ENCODE measurements at places on chromosomes 3 and 15.

- no peak for DNase-seq
Measured at GRCh38 chr3:2961576-2961975, 148.6 kb downstream of the IL5RA start.

DNA sequence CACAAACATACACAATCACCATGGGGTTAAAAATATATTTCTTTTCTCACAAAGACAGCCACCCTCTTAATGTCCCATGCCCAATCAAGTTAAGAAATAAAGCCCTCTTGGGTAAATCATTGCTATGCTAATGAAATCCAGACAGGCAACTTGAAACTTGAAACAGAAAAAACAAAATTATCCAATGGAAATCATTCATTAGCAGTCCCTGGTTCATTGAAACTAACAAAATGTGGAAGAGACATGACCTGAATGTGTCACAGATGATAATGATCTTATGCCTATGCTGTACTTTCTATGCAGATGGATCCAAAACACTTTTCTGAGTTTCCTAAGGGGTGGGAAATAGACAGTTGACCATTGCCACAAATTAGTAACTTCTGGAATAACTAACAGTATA, 983.7 kb downstream of the MCTP2 start:
- no peak for DNase-seq

DNA sequence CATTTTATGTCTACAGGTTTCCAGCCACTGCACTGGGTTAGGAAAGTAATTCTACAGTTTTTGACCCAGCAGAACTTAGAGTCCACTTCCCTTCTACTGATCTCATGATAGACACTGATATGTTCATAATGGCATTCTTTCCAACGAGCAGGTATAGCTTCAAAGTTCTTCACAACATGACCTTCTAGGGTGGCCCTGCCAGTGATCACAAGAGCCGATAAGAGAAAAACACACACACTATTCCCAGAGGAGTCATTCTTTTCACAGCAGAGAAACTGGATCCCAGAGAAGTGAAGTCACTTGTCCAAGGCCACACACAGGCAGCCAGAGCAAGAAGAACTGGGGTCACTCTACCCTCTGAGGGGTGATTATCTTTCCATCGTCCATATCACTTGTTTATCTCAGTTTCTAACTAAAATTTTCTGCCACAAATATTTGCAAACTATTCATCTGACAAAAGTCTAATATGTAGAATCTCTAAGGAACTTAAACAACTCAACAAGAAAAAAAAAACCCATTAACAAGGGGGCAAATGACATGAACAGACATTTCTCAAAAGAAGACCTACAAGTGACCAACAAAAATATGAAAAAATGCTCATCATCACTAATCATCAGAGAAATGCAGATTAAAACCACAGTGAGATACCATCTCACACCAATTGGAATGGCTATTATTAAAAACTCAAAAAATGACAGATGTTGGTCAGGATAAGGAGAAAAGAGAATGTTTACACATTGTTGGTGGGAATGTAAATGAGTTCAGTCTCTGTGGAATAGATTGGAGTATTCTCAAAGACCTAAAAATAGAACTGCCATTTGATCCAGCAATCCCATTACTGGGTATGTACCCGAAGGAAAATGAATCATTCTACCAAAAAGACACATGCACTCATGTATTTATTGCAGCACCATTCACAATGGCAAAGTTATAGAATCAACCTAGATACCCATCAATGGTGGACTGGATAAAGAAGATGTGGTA, 31.5 kb downstream of the SPTSSB start:
- DNase-seq: no peak

DNA sequence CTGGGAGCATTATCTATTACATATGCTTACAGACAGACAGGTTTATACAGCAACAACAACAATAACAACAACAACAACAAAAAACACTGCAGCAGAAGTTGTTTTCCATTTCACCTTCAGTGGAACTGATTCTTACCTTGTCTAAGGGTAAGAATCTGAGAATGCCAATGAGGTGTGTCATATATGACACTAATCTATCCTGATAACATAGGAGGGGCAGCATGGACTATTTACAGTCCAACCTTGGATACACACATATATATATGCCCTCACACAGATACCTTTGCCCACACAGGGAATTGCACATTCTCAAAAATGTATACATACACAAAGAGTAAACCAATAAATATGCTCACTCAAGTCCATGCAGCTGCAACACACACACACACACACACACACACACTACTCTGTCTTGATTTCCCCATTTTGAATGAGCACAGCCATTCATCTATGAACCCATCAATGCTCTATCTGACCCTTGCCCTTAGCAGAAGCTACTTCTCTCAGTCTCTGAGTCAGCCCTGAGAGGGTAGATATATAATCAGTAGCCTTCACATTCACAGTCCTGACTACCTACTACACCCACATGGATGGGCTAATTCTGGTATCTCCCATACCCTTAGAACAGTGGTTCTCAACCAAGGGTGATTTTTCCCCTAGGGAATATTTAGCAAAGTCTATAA, 9.7 kb upstream of the TRANK1 start:
- no peak for DNase-seq

GRCh38 chr15:96703794-96704550, 373.5 kb downstream of the NR2F2 start:
- no peak for DNase-seq

GRCh38 chr15:89419370-89419984, 76.9 kb downstream of the RHCG start:
- peak; percentile 30 for DNase-seq

GRCh38 chr3:51501833-51502561, 2.2 kb upstream of the DCAF1 start:
- peak; percentile 71 for DNase-seq

DNA sequence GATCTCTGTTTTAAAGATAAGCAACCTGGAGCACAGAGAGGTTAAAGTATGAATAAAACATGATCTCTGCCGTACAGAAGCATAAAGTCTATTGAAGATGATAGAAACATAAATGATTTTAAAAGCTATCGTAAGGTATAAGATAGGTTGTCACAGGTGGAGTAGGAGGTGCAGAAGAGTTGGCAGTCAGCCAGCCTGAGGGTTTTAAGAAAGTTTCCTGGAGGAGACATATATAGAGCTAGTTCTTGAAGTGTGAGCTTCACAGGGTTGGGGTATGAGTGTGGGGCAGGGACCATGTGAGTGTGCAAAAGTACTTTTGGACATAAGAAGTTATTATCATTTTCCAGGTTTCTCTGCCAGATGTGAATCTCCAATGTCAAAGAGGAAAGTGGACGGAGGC, 3.9 kb upstream of the FGF12 start:
- no peak for DNase-seq

GRCh38 chr15:100439514-100439913, 89.2 kb downstream of the CERS3 start:
- no peak for DNase-seq

- DNase-seq: no peak
Measured at GRCh38 chr15:77014132-77015081, 19.5 kb downstream of the PSTPIP1 start.

GRCh38 chr3:161905520-161906132, 409.0 kb downstream of the OTOL1 start:
- DNase-seq: no peak

- no peak for DNase-seq
Measured at GRCh38 chr3:57791245-57791644, 35.1 kb downstream of the SLMAP start.

DNA sequence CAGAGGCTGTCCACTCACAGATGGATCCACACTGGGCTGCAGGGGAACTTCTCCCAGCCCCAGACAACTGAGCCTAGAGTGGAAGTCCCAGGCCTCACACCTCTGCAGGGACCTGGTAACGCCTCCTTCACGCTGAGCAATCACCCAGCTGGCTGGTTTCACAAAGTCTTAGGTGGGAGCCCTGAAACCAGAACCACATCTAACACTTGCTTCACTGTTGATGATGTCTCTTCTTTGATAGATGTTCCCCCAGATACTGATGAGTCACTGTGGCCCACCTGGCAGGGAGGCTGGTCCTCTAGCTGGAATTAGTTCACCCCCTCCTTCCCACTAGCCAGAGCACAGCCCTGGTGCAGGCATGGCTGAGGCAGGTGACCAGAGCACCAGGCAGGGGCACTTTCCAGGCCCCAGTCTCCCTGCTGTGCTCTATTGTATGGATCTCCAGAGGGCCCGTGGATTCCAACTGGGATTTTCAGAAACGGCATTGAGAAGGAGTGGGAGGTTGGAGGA, 33.5 kb downstream of the MYL3 start:
- DNase-seq: no peak

DNA sequence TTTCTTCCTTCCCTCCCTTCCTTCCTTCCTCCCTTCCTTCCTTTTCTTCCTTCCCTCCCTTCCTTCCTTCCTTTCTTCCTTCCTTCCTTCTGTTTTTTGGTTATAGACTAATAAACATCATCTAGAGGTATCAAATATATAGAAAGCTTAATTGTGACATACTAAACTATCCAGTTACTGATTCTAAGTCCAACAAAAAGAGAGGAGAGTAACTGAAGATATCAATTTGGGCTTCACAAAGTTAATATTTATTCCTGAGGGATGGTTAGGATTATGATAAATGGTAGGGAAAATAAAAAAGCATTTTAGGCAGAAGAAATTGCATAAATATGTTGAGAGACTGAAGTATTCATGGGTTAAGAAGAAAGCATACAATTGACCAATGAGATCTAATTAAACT, 7.8 kb upstream of the CLDN16 start:
- no peak for DNase-seq

GRCh38 chr15:66252685-66253417, 699 bp downstream of the MEGF11 start:
- DNase-seq: no peak

DNA sequence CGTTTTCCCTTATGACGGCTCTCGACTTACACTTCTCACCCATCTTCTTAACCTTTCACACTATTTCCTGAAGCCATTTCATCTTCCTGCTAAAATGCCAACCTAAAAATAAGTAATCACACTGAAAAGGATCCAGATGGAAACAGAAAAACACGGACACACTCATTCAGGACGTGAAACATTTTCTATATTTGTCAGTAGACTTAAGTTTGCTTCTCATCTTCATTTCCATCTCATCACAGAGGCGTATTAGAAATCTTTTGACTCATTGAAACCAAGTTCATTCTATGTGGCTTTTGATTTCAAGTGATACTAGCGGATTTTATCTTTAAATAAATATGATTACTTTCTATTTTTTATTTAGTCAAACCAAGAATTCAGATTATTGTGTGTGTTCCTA, 27.4 kb upstream of the DLG1 start:
- no peak for DNase-seq

DNA sequence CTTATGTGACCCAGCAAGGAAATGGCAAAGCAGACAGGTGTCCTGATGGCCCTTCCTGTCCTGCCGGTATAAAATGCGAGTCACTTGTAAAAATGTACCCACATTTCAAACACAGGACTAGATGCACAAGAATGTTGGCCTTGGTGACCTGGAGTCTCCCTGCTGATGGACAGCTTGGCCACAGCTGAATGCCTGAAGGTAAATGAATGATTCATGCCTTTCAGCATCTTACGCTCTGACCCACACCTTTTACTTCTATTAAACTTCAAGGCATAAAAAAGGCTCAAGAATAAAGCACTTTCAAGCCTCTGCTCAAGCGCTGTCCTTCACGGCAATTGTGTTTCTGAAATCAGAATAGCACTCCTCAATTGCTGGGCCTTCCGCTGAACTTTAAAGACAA, 228.0 kb upstream of the SLCO3A1 start:
- DNase-seq: no peak

- DNase-seq: peak; percentile 13
Measured at GRCh38 chr3:179324270-179324754, 1.5 kb downstream of the ZNF639 start.

- no peak for DNase-seq
Measured at GRCh38 chr3:154182322-154182922, 61.2 kb downstream of the ARHGEF26 start.

GRCh38 chr3:136960838-136961836, 3.4 kb downstream of the IL20RB start:
- peak; percentile 37 for DNase-seq

DNA sequence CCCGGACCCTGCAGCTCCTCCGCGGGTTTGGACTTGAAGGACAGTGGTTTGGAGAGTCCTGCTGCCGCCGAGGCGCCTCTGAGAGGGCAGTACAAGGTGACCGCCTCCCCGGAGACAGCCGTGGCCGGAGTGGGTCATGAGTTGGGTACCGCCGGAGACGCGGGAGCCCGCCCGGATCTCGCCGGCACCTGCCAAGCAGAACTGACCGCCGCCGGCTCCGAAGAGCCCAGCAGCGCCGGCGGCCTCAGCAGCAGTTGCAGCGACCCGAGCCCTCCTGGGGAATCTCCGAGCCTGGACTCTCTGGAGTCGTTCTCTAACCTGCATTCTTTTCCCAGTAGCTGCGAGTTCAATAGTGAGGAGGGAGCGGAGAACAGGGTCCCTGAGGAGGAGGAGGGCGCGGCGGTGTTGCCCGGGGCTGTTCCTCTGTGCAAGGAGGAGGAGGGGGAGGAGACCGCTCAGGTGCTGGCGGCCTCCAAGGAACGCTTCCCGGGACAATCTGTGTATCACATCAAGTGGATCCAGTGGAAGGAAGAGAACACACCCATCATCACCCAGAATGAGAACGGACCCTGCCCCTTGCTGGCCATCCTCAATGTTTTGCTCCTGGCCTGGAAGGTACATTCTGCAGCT, 634 bp downstream of the MINDY2 start:
- peak; percentile 12 for DNase-seq

DNA sequence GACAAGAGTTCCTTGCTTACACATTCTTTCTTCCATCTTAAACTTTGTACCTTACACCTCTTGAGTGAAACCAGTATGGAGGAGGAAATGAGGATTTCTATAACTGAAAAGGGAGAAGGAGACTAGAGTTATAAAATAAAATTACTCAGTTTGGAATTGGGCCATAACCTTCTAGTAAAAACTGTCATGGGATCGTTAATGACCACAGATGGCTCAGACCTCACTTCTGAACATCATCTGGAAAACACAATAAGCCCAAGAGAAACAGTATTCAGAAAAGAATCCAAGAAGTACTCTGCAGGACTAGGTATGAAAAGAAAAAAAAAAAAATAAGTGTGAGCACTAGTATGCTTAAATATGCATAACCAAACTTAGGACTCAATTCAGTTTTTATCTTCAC, 12.1 kb downstream of the GAP43 start:
- DNase-seq: no peak

DNA sequence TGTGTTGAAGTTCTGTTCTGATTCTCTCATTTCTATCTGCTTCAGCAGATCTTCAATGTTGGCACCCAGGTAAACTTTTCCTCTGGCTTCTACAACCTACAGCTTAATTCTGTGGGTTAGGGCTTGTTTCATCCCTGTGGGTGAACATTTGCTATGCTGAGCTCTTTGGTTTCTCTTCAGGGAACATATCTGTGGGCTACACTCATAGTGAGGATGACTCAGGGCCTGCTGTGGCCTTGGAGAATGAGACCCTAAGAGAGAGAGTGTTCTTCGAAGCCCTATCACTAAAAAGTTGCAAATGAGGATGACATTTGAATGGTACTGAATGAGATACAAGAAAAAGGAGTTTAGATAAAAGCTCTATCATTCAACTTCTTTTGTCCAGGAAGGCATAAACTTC, 346.2 kb upstream of the CBLB start:
- DNase-seq: peak; percentile 51

DNA sequence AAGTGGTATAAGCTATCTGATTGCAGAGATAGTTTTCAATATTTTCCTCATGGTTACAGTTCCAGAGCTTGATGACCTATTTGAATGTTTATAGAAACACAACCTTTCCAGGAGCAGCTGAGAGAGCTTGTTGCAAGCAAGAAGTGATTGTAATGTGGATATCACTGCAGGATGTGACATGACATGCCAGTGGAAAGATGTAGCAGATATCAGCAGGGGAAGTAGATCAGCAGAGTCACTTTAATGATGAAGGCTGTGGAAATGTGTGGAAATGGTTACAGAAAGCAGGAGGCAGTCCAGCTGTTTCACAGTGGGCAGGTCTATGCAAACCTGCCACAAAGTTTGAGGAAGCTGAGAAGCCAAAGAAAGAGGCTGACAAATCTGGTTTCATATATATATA, 21.0 kb downstream of the TMEM158 start:
- no peak for DNase-seq

Measured in fibroblast of skin of abdomen (primary cell).